ENCODE measurements at places on chromosomes 11 and 22.

GRCh38 chr11:116049383-116049782 lies 545.2 kb upstream of the CADM1 start:
- DNase-seq = no peak

GRCh38 chr11:12137938-12138731 lies 27.7 kb downstream of the MICAL2 start:
- DNase-seq = no peak

- DNase-seq = no peak
These were observed at the start of gene MCAM for GRCh38 chr11:119316729-119317591. TSS of gene MCAM (minus strand) at chr11:119317130. CDS start at chr11:119317101, 29 bp downstream.

DNA sequence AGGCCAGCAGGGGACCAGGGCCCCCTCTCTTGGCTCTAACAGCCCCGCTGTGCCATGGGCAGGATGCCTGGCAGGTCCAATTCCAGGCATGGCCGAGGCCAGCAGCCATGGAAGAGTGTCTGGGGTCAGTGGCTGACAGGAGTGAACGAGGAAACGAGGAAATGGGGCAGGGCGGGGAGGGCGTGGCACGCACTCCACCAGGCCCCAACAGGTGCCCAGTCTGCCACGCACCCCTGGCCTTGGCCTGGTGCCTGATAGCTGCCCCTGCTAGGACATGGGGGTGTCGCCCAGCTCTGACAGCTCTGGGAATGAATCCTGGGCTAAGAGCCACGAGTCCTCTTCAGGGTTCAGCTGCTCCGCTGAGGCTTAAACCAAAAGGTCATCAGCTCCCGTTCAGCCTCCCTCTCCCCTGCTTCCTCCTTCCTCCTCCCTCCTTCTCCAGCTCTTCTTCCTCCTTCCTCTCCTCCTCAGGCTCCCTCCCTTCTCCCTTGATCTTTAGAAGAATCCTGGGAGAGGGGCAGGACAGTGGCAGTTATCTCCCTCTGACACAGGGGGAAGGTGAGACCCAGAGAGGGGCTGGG lies 11.5 kb upstream of the TBC1D22A start:
- DNase-seq = no peak

DNA sequence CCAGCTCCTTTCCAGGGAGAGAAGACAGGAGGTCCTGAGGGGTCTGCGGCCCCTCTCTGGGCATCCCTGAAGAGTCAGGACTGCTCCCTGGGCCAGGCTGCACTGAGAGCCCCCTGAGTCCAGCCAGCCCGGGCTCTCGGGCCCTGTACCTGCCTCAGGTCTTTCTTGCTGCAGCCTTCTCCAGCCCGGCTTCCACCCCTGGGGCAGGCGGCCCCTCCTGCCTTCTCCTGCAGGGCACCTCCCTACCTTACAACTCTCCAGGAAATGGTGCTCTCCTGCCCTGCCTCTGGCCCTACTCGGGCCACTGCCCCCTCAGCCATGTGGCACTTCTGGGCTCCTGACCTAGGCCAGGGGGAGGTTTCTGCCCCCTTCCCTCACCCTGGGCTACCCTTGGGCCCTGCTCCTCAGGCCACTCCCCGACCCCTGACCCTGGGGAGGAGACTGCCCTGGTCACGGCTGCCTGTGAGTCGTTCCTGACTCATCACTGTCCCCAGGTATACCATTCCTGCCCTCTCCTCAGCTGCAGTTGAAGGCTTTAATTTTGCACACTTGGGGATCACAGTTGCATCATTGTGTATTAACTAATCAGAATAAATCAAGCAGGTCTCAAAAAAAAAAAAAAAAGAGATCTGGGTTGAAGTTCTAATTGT lies 251.1 kb downstream of the NXPE2 start:
- no peak for DNase-seq

- DNase-seq = no peak
These were observed 75.4 kb upstream of the ARHGAP20 start for GRCh38 chr11:110787680-110788079.

DNA sequence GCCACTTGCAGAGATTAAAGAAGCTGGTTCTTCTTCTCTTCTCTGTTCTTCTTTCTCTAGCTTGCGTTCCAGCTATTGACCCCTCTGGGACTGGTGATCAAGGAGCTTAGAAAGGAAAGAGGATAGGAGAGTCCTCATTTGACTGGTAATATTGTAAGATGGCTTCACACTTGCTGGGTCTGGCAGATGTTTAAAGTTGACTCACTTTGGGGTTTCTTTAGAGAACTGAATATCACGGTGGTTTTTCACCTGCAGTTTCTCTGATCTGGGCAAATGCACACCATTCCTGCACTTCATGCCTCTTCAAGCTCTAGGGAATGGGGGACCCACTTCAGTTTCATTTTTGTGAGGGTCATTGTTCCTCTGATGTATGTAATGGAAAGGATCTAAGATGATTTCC lies 41.8 kb upstream of the DEUP1 start:
- no peak for DNase-seq

DNA sequence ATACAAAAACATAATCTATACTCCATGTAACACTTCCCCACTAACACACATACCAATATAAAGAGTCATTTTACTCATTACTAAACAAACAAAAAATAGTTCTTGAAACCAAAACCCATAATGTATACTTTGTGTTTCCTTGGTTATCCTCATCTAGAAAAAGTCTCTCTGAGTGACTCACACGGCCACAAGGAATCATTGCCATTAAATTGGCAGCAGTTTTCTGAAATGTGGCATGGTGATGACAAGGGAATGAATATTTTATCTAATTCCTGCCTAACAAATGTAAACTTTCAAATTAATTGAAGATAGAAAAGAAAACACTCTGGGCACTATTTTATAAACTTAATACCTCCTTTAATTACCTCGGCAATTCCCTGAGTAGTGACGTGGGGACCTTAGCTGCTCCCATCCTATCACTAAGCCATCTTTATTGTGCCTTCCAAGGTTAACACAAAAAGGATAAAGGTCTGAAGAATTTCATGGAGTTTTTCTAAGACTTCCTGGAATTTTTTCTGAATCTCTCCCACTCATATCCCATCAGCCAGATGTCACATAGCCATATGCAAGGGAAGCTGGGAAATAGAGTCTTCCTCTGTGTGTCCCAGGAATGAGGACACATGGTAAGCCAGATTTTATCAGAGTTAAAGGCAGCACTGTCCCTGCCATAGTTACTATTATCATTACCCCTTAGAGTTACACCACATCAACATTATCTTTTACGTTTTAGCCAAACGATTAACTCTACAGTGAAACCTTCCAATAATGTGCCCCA lies 857.2 kb upstream of the TENM4 start:
- DNase-seq = no peak

GRCh38 chr22:24982301-24983056 lies 30.0 kb downstream of the KIAA1671 start:
- DNase-seq = no peak

DNA sequence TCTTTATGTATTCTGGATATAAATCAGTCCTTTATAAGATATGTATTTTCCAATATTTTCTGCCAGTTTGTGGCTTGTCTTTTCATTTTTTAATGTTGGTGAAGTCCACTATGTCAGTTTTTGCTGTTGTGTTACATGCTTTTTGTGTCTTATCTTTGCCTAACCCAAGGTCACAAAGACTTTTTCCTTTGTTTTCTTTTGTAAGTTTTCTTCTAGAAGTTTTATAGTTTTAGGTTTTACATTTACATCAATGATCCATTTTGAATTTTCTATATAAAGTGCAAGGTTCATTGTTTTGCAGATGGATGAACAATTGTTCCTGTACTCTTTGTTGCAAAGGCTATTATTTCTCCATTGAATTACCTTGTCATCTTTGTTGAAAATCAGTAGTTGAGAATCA lies 69.3 kb downstream of the UVRAG start:
- no peak for DNase-seq

DNA sequence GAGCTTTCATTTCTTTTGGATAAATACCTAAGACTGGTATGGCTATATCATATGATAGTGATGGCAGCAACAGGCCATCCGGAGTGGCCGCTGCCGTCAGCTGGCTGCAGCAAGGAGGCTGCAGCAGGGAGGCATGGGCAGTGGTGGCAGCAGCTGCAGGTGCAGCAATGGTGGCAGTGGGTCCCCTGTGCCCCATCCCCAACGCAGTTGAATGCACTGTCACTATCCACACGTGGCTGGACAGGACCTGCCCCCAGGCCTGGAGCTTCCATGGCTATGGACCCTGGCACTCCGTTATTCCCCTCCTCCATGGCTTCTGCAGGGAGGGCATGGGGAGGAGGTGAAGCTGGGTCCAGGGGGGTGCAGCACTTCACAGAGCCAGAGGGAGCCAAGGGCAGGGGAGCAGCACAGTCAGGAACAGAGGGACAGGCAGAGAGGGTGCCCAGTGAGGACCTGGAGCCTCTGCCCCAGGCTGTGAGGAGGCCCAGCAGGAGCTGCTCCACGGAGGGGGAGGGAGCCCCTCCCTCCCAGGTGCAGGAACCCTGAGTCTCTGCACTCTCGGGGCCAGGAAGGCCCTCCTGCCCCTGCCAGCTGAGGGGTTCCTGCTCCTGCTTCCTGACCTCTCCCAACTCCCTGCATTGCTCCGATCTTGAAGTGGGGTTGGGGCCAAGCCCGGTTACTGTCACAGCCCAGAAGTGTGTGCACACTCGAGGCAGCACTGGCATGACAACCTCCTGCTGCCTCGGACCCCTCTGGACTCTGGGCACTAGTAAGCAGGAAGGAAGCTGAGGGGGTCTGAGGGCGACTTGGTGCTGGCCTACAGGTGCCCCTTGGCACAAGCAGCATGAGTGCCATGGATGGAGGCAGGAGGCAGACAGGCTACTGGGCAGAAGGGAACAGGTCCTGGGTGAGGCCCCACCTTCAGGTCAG lies 466.3 kb downstream of the GUCY1A2 start:
- no peak for DNase-seq

DNA sequence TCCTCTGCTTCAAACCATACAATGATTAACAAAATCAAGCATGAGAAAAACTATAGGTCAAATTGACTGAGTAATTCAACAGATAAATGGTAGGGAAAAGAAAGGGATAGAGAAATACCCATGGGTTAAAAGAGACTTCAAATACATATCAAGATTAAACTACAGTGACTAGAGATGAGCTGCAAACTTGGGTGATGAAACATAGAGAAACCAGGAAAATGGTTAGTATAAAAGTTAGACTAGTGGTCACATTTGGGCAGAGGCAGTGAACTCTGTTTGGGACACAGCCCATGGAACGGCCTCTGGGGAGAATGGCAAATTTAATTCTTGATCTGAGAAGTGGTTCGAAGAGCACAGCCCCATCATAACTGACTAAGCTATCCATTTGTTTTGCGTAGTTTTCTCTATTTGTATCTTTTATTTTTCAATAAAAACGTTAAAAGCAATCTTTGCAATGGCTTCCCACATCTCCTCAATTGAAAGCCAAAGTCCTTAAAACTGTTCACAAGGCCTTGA lies 99.4 kb downstream of the APIP start:
- DNase-seq = no peak

- DNase-seq = no peak
These were observed 5.2 kb upstream of the OAF start for GRCh38 chr11:120205596-120206161.

GRCh38 chr11:128695539-128696221 lies 1.8 kb downstream of the FLI1 start:
- DNase-seq = peak; percentile 26

DNA sequence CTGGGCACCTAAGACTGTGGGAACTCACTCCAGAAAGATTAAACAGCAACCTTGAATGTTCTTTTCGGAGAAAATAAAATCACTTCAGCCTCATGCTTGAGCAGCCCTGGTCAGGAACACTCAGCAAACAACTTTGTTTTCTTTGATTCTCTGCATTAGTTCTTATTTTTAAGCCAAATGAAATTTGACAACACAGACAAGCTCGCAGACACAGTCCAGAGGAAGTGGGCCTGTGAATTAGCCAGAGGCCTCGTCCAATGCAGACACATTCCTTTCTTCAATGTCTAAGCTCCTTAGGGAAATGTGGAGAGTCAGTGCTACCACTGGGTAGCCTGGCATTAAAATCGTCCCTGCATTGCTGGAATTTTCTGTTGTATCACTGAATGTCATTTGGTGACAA lies 62.9 kb upstream of the CSNK2A3 start:
- DNase-seq = no peak

DNA sequence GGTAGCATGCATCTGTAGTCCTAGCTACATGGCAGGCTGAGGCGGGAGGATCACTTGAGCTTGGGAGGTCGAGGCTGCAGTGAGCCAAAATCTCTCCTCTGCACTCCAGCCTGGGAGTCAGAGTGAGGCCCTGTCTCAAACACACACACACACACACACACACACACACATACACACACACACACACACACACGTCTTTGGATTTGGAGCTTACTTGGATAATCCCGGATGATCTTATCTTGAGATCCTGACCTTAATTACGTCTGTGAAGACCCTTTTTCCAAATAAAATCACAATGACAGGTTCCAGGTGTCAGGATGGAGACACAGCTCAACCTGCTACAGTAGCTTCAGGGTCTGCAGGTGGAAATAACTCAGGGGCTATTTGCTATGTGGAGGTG lies 1.1 kb downstream of the UPB1 start:
- no peak for DNase-seq

DNA sequence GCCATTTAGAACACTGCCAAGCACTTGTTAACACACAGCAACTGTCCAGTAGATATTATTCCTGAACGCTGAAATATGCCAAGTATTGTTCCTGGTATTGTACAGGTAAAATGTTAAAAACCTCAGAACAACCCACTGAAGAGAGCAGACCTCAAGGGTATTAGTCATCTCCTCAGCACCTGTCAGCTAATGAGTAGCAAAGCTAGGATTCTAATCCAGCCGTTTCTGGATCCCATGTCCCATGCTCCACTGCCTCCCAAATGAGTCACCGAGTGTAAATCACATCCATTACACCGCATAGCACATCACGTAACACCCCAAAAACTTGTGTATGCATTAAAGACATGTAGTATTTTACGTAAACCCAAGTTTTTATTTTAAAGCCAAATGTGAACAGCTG lies 705.4 kb upstream of the TENM4 start:
- DNase-seq = no peak

DNA sequence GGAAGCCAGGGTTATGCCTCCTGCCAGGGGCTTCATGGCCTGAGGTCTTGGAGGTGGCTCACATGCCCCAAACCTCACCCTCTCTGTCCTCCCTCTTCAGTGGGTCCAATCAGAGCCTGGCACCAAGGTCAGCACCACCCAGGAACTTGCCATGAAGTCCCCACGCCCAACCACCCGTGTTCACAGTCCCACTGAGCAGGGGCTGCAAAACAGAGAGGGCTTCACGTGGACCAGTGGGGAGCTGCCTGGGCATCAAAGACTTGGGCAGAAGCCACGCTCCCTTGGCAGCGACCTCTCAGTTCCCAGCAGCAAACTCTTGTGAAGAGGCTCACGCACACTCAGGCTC lies 425.8 kb upstream of the B3GAT1 start:
- DNase-seq = no peak

DNA sequence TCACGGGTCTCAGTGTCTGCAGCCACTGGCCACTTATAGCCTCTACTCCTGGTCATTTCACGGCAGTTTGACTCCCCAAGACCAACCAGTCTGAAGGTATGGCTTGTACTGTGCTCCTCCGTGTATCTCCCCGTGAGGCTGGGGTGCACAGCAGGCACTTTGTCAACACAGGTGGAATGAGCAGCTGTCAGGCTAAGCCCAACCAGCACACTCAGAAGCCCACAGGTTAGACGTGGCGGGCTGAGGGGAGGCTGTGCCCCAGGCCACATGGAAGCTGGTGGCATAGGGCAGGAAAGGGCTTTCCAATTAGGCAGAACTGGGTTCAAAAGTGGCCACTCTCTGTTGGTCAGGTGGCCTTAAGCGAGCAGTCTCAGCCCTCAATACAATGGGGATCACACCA lies 7.0 kb downstream of the TP53I11 start:
- DNase-seq = no peak

- no peak for DNase-seq
These were observed 50.9 kb upstream of the CDON start for GRCh38 chr11:126113515-126113957.

All from stimulated activated CD8-positive, alpha-beta memory T cell treated with anti-CD3 and anti-CD28 coated beads, Interleukin-7, amount 100 ng/mL, for 4 hours (primary cell).